ENCODE measurements at places on chromosomes 2 and 18. TPM values are rescaled to one million over a fixed set of nuclear protein-coding genes. Genes with fewer than 3 reads are reported as not detected.

- no peaks in the 10 kb centered on the region for H3K36me3 ChIP-seq
- no peak for DNase-seq
- H3K4me3 ChIP-seq = no peak overlapping the region
These were observed 31.5 kb downstream of the SIX3 start for GRCh38 chr2:44972771-44973535.

GRCh38 chr18:48158721-48159120 is 228.3 kb upstream of the SMAD2 start:
- H3K36me3 ChIP-seq = no peaks in the 10 kb centered on the region
- no peaks in the 10 kb centered on the region for H3K27me3 ChIP-seq
- no peak overlapping the region for H3K4me3 ChIP-seq
- H3K27ac ChIP-seq = no peak overlapping the region
- peaks cover 13% of the 10 kb centered on the region for H3K4me1 ChIP-seq
- DNase-seq = no peak

GRCh38 chr2:27773959-27774358 is 2.4 kb downstream of the MRPL33 start:
- no peak overlapping the region for H3K27ac ChIP-seq
- H3K4me1 ChIP-seq = peaks cover 9% of the 10 kb centered on the region
- no peak overlapping the region for H3K4me3 ChIP-seq
- no peak for DNase-seq
- no peaks in the 10 kb centered on the region for H3K27me3 ChIP-seq

DNA sequence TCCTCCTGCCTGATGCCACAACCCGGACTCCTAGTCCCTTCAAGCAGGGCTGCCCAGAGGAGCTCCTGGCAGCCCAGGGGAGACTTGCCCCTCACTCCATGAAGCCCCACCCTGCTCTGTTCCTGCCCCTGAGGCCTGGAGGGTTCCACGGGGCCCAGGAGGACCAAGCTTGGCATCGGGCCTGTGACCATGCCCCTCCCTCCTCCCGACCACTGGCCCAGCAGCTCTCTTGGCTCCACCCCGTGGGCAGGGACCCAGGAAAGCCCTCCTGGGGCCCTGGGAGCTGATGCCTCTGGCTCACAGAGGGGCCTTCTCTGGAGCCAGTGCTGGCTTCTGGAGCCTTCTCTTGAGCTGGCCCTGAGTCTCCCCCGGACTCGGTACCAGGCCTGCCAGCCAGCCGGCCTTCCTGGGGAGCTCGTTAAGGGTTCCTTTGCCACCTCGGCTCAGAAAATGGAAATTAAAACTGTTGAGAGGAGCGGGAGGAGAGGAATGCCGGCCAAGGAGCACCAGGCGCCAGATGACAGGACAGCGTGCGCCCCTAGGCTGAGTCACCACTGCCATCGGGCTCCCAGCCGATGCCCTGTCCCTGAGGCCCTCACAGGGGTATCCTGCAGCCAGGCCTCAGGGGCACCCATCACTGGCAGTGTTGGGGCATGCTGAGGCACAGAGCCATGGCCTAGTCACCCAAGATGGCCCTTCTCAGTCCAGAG is 40.6 kb upstream of the SNED1 start:
- H3K27ac ChIP-seq = no peak overlapping the region
- H3K36me3 ChIP-seq = no peaks in the 10 kb centered on the region
- DNase-seq = no peak

DNA sequence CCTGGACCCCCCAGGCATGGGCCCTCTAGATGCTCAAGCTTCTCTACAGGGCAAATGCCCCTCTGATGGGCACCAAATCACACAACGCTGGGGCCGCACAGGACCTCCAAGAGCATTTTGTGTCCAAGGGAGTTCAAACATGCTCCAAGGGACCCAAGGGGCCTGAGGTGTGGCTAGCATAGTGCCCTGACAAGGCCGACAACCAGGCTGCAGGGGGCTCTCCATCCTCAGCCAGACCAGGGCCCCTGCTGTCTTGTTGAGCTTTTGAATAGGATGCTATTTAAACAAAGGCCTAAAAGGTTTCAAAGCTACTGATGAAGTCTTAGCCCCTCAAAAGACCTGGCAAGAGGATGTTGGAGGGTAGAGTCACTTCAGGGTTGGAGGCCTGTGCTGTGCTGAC is 33.1 kb downstream of the EN1 start:
- no peak overlapping the region for H3K27ac ChIP-seq
- no peak for DNase-seq
- H3K36me3 ChIP-seq = no peaks in the 10 kb centered on the region
- H3K4me1 ChIP-seq = no peaks in the 10 kb centered on the region
- H3K4me3 ChIP-seq = no peak overlapping the region

GRCh38 chr2:86290596-86291327 is 46.7 kb downstream of the REEP1 start:
- no peak overlapping the region for H3K4me3 ChIP-seq
- DNase-seq = no peak
- H3K36me3 ChIP-seq = no peaks in the 10 kb centered on the region

DNA sequence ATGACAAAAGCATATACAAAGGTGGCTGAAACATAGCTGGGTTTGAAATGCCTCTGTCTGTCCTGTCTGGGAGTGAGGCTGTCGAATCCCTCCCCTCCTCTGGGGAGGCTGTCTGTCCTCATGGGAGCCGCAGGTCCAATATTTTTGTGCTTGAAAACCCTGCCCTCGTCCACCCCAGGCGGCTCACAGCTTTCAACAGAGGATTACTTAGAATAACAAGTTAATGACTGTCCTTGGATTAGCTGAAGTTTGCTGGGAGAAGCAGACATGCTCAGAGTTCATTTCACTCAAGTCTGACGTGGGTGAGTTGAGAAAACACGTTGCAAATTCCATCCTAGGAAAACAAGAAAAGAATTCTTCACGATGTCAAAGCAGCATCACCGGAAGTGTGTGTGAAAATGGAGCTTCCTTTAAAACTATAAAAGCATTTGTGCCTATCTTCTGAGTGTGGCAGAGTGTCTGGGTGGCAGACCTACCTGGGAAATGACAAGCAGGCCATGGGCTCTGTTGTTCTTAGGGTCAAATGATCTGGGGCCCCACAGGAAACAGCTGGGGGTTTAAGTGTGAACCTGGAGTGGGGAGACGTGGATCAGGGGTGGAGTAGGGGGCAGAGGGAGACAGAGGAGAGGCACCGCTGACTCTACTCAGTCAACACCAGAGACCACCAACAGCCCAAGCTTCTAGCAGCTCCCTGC is 77.1 kb downstream of the DDX1 start:
- H3K4me3 ChIP-seq = no peak overlapping the region
- no peaks in the 10 kb centered on the region for H3K27me3 ChIP-seq
- H3K4me1 ChIP-seq = no peaks in the 10 kb centered on the region
- no peak overlapping the region for H3K27ac ChIP-seq
- no peaks in the 10 kb centered on the region for H3K36me3 ChIP-seq

- H3K4me3 ChIP-seq = no peak overlapping the region
- H3K27ac ChIP-seq = no peak overlapping the region
- no peaks in the 10 kb centered on the region for H3K36me3 ChIP-seq
- no peak for DNase-seq
- no peaks in the 10 kb centered on the region for H3K27me3 ChIP-seq
These were observed 61.1 kb downstream of the ANTXR1 start for GRCh38 chr2:69073928-69074570.

- no peak overlapping the region for H3K27ac ChIP-seq
- H3K4me1 ChIP-seq = no peaks in the 10 kb centered on the region
- no peak for DNase-seq
- no peaks in the 10 kb centered on the region for H3K36me3 ChIP-seq
- no peaks in the 10 kb centered on the region for H3K27me3 ChIP-seq
- no peak overlapping the region for H3K4me3 ChIP-seq
These were observed 120.9 kb downstream of the PTGR3 start for GRCh38 chr18:75088021-75088506.

DNA sequence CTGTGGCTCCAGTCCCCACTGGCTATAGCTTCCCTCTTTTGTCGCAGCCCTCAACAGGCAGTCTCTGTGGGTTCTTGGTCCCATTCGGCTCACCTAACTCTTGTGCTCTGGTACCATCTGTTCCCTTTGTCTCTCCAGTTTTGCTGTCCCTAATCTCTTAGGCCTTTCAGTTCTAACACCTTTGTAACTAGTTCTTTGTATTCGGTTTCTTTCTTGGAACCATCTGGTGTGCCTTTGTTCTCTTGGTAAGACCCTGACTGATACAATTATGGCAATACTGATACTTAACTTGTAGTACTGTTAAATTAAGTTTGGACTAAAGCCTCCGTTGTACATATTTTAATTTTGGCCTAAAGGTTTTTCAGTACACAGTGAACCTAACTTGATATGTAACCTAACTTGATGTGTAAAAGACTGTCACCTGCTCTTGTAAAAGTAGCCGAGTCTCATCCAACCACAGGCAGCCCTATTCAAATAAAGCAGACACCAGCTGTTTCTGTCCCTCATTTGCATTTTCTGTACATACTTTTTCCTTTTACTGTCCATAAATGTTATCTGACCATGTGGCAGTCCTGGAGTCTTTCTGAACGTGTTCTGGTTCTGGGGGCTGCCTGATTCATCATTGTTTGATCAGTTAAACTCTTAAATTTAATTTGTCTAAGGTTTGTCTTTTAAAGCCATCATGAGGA is 4.8 kb upstream of the MRPL44 start:
- DNase-seq = no peak
- peaks cover 4% of the 10 kb centered on the region for H3K4me1 ChIP-seq
- H3K27me3 ChIP-seq = no peaks in the 10 kb centered on the region
- H3K27ac ChIP-seq = peak overlapping the region; percentile 69
- no peaks in the 10 kb centered on the region for H3K36me3 ChIP-seq

GRCh38 chr2:11022591-11023273 is 111.0 kb downstream of the KCNF1 start:
- H3K36me3 ChIP-seq = no peaks in the 10 kb centered on the region
- no peaks in the 10 kb centered on the region for H3K27me3 ChIP-seq

DNA sequence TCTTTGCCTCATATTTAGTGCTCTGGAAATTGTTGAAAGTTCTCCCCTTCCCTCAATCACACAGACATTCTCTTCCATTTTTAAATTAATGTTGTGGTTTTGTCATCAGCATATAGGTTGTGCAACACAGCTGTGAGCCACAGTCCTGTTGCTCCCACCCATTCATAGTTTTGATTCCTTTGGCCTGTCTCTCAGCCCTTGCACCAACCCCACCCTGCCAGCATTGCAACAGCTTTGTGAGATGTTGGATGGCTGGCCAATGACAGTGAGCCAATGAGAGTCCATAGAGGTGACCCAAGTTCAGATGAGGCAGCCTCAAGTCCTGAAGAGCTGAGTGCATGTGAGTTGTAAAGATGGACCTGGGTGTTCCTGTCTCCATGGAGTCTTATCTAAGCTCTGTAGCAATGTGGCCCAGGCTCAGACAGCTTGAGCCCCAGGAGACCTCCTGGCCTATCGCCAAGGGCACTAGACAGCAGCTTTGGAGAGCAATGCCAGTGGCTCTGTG is 775.5 kb downstream of the RNF144A start:
- no peaks in the 10 kb centered on the region for H3K36me3 ChIP-seq
- H3K4me1 ChIP-seq = no peaks in the 10 kb centered on the region
- no peak overlapping the region for H3K27ac ChIP-seq
- no peaks in the 10 kb centered on the region for H3K27me3 ChIP-seq
- DNase-seq = no peak

- H3K36me3 ChIP-seq = no peaks in the 10 kb centered on the region
- H3K27me3 ChIP-seq = no peaks in the 10 kb centered on the region
- H3K4me1 ChIP-seq = no peaks in the 10 kb centered on the region
- no peak for DNase-seq
- H3K27ac ChIP-seq = no peak overlapping the region
These were observed 115.7 kb downstream of the MYCN start for GRCh38 chr2:16055848-16056580.

DNA sequence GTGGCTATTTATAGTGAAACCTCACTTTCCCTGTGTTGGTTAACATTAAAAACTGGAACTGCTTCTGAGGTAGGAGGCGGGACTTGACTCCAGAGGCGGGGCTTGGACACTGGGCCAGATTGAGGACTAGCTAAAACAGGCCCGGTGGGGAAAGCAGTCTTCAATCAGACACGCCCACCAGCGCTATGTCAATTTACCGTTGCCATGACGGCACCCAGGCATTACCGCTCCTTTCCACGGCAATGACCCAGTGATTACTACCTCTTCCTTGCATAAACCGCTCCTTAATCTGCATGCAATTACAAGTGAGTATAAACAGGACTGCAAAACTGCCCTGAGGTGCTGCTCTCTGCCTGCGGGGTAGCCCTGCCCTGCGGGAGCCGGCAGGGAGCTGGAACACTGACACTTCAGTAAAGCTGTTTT is 35.3 kb downstream of the LRRFIP1 start:
- DNase-seq = peak; percentile 98
- peak overlapping the region; percentile 71 for H3K27ac ChIP-seq
- no peaks in the 10 kb centered on the region for H3K36me3 ChIP-seq
- peaks cover 20% of the 10 kb centered on the region for H3K4me1 ChIP-seq
- no peaks in the 10 kb centered on the region for H3K27me3 ChIP-seq

DNA sequence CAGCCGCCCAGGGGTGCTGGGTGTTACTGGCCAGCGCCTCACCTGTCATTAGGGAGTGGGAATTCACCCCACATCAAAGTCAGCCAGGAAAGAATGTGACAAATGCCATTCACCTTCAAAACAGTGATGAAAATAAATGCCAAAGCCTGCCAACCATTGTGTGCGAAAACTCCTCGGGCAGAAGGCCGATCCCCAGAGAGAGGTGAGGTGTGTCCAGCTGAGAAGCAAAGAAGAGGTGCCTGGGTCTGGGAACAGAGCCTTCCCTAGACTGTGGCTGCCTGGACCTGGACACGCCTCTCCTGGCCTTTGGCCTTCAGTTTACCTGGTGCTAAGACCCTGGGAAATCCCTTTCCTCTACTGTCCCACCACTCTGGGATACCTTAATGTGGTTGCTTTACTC is 142.7 kb downstream of the CYP26B1 start:
- no peaks in the 10 kb centered on the region for H3K27me3 ChIP-seq
- H3K4me1 ChIP-seq = no peaks in the 10 kb centered on the region
- no peak overlapping the region for H3K27ac ChIP-seq
- DNase-seq = no peak
- no peaks in the 10 kb centered on the region for H3K36me3 ChIP-seq

- no peaks in the 10 kb centered on the region for H3K27me3 ChIP-seq
- no peak for DNase-seq
- H3K4me3 ChIP-seq = no peak overlapping the region
- H3K27ac ChIP-seq = no peak overlapping the region
- H3K36me3 ChIP-seq = no peaks in the 10 kb centered on the region
These were observed 40.4 kb downstream of the SYT4 start for GRCh38 chr18:43236921-43237320.

- H3K27me3 ChIP-seq = no peaks in the 10 kb centered on the region
- no peaks in the 10 kb centered on the region for H3K36me3 ChIP-seq
- peak overlapping the region; percentile 94 for H3K27ac ChIP-seq
- DNase-seq = peak; percentile 51
- H3K4me1 ChIP-seq = no peaks in the 10 kb centered on the region
These were observed 519 bp downstream of the METTL4 start for GRCh38 chr18:2570772-2571199.

HOXD12 gene
- 0.36 TPM for total RNA-seq

EIF2B4 gene
- total RNA-seq = 46.9 TPM

CCDC148 gene
- 1.6 TPM for total RNA-seq

GPBAR1 gene
- total RNA-seq = not detected

MARCHF4 gene
- total RNA-seq = not detected

SKA1 gene
- total RNA-seq = 2.7 TPM

GCG gene
- total RNA-seq = 1.6 TPM

TRAPPC8 gene
- total RNA-seq = 45.4 TPM

LHCGR gene
- not detected for total RNA-seq

GRHL1 gene
- 25.7 TPM for total RNA-seq

TMEM37 gene
- total RNA-seq = 6.8 TPM

ZNF385B gene
- total RNA-seq = 4.9 TPM

CYP27C1 gene
- total RNA-seq = not detected

SERPINB13 gene
- not detected for total RNA-seq

HAT1 gene
- total RNA-seq = 41.9 TPM

POTEF gene
- 14.5 TPM for total RNA-seq

GALNT14 gene
- total RNA-seq = 0.59 TPM

Data from prostate gland (tissue), 2 donors.